ENCODE measurements at places on chromosomes 6 and 20. TPM values are rescaled to one million over a fixed set of nuclear protein-coding genes. Genes with fewer than 3 reads are reported as not detected.
A peak's percentile ranks its signal among the peaks of the same experiment; 100 is the strongest.

PAQR8 gene
- total RNA-seq = 9.6 TPM

CLVS2 gene
- 0.73 TPM for total RNA-seq

DNA sequence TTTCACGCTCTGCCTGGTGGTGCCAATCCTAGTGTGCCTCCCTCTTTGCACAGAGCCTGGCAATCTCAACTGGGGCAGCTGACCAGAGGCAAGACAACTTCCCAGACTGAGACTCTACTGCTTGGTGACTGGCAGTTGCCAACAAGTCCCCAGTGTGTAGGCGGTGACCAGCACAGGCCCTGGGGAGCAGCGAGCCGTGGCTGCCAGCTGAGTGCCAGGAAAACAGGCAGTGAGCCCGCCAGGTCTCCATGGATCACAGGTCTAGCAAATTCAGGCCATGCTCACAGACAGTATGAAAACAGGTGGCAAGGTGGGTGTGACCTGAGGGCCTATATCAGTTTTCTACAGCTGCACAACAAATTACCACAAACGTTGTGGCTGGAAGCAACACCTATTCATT, 289.9 kb downstream of the KIF16B start:
- H3K4me1 ChIP-seq = peaks cover 2% of the 10 kb centered on the region
- H3K36me3 ChIP-seq = no peaks in the 10 kb centered on the region
- H3K27ac ChIP-seq = no peak overlapping the region
- no peak overlapping the region for H3K4me3 ChIP-seq
- H3K27me3 ChIP-seq = no peaks in the 10 kb centered on the region

DNA sequence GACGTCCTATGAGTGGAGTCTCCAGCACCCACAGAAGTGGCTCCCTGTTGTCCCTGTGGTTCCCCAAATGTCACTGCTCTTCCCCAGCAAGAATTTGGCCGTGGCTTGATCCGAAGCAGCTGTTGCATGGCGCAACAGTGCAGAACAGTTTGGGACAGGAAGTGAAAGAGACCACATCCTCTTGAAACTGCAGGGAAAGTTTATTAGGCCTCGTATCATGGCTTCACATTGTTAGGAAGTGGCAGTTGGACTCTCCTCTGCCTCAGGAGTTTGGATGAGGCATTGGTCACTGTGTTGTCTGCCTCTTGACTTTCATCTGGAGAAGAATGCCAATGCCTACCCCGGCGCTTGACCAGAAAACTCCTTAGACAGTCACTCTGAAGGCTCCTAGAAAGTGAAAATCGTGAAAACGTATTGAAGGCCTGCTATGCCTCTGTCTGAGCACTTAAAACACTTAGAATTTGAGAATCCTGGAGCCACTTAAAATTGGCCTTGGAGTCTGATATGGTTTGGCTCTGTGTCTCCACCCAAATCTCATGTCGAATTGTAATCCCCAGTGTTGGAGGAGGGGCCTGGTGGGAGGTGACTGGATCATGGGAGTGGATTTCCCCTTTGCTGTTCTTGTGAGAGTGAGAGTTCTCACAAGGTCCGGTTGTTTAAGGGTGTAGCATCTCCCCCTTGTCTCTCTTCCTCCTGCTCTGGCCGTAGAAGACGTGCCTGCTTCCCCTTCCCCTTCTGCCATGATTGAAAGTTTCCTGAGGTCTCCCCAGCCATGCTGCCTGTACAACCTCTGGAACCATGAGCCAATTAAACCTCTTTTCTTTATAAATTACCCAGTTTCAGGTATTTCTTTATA, 334.9 kb upstream of the JARID2 start:
- no peak overlapping the region for H3K27ac ChIP-seq
- DNase-seq = no peak
- no peak overlapping the region for H3K4me3 ChIP-seq
- H3K4me1 ChIP-seq = peaks cover 4% of the 10 kb centered on the region
- no peaks in the 10 kb centered on the region for H3K36me3 ChIP-seq
- no peaks in the 10 kb centered on the region for H3K27me3 ChIP-seq

DNA sequence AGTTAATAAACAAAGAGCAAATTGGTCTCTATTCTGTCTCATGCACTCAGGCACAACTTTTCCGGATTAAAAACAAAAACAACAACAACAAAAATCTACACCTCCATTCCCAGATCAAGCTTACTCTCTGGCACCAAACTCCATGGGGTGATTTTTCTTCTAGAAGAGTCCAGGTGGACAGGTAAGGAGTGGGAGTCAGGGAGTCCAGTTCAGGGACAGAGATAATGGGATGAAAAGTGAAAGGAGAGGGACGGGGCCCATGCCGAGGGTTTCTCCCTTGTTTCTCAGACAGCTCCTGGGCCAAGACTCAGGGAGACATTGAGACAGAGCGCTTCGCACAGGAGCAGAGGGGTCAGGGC, 437 bp upstream of the HLA-A start:
- peak overlapping the region; percentile 59 for H3K27ac ChIP-seq
- no peaks in the 10 kb centered on the region for H3K27me3 ChIP-seq
- H3K4me3 ChIP-seq = peak overlapping the region; percentile 54
- no peaks in the 10 kb centered on the region for H3K4me1 ChIP-seq
- no peak for DNase-seq

DNA sequence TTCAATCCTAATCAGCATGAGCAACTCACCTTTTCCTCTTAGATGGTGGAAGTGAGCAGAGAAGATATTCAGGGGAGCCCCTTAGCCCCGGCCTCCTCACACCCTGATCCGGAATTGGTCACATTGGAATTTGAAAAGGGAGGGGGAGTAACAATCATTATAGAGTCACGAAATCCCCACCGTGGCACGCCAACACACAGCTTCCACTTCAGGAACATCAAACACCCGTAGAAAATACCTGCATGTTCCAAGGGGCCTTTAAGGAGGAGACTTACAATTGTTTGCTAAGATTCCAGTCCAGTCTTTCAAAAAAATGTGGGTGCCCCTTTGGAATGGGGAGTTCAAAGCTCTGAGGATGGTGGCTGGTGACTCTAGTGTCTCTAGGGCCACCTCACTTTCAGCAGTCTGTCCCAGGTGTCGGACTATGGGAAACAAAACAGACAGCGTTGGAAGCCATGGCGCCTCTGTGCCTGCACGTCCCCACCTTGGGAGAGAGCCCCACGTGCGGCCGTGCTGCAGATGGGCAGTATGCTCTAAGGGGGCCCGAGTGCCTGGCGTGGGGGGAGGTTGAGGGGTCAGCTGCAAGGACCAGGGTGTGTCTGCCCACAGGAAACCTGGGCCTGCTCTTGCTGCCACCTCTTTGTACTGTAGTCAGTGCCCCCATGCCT, 2.4 kb downstream of the CD93 start:
- no peaks in the 10 kb centered on the region for H3K27me3 ChIP-seq
- no peaks in the 10 kb centered on the region for H3K36me3 ChIP-seq
- no peak for DNase-seq
- no peak overlapping the region for H3K27ac ChIP-seq
- H3K4me3 ChIP-seq = no peak overlapping the region

- H3K27me3 ChIP-seq = no peaks in the 10 kb centered on the region
- H3K36me3 ChIP-seq = no peaks in the 10 kb centered on the region
- no peak for DNase-seq
- no peak overlapping the region for H3K4me3 ChIP-seq
- H3K4me1 ChIP-seq = peaks cover 19% of the 10 kb centered on the region
Observed at GRCh38 chr6:14132244-14132920, 14.8 kb downstream of the CD83 start.
